Coronary artery (tissue), 2 donors: ENCODE measurements at places on chromosomes 6 and 20.

DNA sequence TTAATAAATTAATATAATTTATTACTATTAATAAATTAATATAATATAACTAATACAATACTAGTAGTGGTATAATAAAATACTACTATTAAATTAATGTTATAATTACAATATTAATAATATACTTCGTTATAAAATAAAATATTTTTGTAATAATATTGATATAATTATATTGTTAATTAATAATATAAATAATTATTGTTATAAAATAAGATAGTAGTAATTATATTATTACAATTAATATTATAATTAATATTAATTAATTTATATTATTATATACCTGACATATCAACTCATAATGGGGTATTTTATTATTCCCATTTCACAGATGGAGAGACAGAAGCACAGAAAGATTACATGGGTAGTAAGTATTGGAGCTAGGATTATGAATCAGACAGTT, 8.9 kb downstream of the BEND6 start:
- no peak for DNase-seq

DNA sequence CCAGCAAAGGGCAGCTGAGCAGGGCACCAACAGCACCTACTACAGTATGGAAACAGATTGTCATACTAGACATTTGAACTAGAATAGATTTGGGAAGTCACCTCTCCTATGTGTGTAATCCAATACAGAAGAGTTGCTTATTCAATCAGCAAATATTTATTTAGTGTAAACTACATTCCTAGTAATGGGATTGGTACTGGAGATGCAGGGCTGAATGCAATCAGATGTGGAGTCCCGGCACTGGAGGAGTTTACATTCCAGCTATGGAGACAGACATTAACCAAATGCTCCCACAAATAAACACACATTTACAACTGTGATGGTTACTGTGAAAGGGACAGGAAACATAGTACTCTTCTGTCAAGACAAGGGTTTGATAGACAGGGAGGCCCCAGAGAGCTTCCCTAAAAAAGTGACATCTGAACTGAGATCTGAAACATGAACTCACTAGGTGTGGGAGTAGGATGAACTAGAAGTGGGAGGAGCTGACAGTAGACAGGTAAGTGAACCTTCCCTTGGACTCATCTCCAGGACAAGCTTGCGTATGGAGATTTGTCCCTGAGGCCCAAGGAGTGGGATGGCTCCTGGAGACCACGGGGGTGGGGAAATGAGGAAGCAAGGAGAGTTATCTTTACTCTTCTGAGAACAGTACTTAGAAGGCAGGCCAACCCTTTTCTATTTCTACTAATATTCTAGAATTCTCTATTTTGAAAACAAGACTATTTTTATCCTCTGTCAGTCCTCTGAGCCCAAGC, 420.5 kb downstream of the MAFB start:
- no peak for DNase-seq

- DNase-seq = no peak
Measured at GRCh38 chr20:10336959-10337729, 96.9 kb downstream of the MKKS start.

DNA sequence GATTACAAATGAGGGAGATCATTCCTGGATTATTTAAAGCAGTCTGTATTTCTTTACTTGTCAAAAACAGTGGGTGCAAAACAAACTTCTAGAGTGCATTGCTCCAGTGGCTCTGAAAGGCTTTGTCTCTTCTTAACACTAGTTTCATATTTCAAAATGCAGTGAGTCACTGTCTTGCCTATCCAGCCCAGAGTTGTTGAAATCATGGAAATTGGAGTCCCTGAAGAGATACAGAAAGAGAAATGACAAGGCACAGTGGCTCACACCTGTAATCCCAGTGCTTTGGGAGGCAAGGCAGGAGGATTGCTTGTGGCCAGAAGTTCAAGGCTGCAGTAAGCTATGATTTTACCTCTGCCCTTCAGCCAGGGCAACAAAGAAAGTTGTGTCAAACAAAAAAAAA, 11.3 kb downstream of the SLC2A12 start:
- DNase-seq = no peak

DNA sequence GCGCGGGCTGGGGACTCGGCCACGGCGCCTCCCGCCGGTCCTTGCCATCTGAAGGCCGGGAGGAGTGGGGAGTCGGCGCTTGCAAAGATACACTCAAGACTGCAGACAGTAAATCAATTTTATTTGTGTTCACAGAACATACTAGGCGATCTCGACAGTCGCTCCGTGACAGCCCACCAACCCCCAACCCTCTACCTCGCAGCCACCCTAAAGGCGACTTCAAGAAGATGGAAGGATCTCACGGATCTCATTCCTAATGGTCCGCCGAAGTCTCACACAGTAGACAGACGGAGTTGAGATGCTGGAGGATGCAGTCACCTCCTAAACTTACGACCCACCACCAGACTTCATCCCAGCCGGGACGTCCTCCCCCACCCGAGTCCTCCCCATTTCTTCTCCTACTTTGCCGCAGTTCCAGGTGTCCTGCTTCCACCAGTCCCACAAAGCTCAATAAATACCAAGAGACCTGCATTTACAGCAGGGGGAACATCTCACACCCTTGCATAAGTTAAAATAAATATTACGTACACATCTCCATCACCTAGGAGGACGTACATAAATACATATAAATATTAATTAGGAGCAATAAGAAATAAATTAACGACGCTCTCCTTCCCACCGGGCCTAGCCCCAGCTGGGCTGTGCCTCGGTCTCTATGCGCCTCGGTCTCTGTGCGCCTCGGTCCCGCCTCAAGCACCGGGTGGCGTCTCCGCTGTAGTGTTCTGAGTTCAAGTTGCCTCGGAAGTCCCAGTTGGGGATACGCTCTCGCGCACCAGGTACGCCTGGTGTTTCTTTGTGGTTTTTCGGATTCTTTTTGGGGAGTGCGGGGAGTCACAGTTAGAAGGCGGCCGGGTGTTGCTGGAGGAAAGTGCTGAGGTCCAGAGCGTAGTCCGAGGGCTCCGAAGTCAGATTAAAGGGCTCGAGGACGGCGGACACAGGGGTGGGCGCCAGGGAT, 889 bp upstream of the FLOT1 start:
- peak; percentile 80 for DNase-seq

- no peak for DNase-seq
Measured at GRCh38 chr6:129009851-129010250, 126.9 kb downstream of the LAMA2 start.

GRCh38 chr6:166242888-166243287, 65.3 kb downstream of the PRR18 start:
- DNase-seq = no peak

DNA sequence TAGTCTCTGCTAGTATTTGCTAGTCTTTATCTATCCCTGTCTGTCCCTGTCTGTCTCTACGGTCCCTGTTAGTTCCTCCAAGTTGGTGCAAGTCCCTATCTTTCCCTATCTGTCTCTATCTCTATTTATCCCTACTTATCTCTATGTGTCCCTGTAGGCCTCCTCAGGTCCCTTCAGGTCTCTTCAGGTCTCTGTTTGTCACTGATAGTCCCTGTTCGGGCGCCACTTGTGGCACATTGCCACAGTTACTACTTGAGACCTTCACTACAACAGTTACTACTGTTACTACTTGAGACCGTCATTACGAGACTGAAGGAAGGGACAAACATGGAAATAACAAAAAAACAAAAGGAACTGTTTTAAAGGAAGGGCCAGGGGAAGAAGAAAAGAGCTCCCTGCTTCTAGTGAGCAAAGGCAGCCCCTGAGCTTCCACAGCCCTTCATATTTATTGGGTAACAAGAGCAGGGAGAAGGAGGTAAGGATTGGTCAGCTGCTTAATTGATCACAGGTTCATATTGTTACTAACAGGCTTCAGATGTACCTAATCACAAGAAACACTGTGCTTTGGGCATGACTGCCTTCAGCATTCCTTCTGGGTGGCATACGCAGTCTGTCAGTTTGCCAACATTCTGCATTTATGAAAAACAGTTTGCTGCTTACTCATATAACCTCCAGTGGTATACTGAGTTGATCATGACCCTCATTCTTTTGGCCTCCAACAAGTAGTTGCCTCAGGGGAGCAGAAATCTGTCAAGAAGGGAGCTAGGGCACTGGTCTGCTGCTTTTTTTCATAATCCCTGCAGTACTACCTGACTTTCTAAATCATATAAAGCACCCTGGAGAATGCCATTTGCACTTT, 8.4 kb downstream of the EPB41L2 start:
- no peak for DNase-seq

GRCh38 chr20:62308102-62308822, 5.5 kb downstream of the ADRM1 start:
- no peak for DNase-seq
